ENCODE measurements at places on chromosomes 12 and 14.

- no peak for DNase-seq
These were observed 38.4 kb downstream of the IFNG start for GRCh38 chr12:68121143-68121542.

GRCh38 chr12:95836185-95836609, 22.6 kb upstream of the SNRPF start:
- DNase-seq, result no peak

GRCh38 chr14:21191809-21192446, 36.1 kb upstream of the OR5AU1 start:
- peak; percentile 23 for DNase-seq

DNA sequence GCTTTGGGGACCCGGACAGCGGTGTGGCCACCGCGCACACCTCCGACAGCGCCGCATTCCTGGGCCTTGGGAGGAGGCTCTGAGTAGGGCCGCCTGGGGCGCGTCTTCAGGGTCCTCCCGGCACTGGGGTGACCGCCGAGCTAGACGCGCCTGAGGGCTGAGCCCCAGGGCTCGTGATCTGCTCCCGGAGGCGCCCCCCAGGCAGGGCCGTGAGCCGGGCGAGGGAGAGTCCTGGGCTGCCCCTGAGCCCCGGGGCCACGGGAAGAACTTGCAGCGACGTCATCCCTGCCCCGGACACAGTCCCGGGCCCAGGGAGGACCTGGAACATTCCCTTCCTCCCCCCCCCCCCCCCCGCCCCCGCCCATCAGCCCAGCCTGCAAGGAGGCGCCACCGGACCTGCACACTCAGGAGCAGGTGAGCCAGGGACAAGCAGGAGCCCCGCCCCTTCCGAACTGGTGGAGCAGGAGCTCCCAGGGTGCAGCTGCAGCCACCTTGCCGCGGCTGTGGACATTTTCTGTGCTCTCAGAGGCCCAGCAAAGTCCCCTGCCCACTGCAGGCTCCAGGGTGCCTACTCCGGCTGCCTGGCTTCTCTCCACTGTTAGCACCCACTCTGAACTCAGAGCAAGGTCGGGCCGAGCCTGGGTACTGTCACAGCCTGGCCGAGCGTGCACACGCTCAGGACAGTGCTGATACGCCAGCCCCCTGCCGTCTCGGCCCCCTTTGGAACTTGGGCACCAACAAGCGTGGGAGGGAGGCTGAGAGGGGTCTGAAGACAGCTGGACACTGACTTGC, 50.7 kb downstream of the A2M start:
- DNase-seq, result no peak

DNA sequence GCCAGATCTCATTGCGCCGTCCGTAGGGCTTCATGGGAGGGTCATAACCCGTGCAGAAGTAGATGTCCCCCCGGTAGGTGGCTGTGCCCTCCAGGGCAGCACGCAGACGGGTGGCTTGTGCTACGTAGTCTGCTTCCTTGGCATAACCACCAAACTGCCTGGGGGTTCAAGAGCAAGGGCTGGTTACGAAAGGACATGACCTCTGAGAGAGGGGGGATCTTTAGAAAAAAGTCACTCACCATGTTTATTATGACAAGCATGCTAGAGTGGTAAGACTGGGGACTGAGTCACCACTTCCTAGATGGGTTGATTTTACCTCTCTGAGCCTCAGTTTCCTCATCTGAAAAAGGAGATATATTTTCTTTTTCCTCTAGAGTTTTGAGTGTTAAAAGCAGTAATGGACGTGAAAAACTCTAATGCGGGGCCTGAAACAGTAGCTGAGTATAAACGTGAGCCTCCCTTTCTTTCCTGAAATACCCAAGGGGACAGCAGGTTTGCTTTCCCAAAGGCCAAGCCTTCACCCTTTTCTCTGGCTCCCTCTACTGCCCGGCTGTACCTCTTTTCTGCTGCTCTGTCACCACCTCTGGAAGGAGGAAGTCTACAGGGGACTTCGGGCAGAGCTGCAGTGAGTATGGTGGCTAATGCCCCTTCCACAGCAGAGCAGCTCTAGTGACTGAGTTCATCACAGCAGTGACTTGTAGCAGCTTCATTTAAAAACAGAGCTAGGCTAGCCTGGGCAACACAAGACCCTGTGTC, 23.5 kb upstream of the GPRC5D start:
- DNase-seq, result no peak

DNA sequence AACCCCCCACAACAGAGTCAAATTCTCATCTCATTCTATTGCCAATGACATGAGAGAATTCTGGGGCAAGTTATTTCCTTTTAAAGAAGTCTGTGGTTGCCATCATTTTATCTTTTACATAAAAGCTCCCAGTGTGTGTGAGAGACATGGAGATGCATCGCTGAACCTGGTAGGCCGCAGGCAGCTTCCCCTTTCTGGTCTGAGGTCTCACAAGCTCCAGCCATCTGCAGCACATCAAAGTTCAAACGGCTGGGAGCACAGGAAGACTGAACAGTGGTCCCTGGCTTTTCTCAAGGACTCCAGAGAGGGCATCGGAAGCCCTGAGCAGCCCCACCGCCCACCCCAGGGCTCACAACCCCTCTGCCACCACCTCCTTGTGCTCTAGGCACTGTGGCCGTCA, 141.7 kb downstream of the RIMBP2 start:
- no peak for DNase-seq

GRCh38 chr14:80587096-80587724, 354.3 kb downstream of the CEP128 start:
- DNase-seq, result no peak

GRCh38 chr12:80702889-80703805, 4.3 kb upstream of the MYF6 start:
- no peak for DNase-seq

DNA sequence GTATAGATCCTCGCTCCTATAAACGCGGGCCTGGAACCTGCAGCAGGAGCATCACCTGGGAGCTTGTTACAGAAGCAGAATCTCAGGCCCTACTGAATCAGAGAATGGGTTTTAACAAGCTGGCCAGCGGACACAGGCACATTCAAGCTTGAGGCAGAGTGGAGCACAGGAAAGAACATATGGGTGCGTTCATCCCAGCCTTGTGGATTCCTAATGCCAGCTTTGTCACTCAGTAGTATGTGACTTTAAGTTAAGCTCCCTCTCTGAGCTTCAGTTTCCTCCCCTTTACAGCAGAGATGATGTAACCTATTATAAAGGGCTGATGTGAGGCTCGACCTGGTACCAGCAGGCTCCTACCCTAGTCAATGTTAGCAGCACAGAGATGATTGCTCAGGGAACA, 204.9 kb downstream of the ZFP36L1 start:
- no peak for DNase-seq

- no peak for DNase-seq
These were observed 8.3 kb upstream of the C14orf180 start for GRCh38 chr14:104571246-104571645.

DNA sequence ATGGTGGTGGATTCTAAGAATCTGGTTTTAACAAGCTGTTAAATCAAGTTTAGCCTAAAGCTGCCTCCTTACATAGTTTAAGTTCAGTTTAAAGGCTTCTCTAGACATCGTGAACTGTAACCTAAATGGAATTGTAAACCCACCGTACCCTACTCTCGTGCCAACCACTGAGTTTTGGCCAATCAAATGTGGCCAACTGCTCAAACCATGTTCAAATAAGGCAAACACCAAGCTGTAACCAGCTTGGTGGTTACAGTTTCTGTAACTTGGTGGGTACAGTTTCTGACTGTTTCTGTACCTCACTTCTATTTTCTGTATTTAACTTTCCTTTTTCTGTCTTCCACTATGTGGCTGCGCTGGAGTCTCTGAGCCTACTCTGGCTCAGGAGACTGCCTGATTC, 131.9 kb upstream of the DDHD1 start:
- no peak for DNase-seq

DNA sequence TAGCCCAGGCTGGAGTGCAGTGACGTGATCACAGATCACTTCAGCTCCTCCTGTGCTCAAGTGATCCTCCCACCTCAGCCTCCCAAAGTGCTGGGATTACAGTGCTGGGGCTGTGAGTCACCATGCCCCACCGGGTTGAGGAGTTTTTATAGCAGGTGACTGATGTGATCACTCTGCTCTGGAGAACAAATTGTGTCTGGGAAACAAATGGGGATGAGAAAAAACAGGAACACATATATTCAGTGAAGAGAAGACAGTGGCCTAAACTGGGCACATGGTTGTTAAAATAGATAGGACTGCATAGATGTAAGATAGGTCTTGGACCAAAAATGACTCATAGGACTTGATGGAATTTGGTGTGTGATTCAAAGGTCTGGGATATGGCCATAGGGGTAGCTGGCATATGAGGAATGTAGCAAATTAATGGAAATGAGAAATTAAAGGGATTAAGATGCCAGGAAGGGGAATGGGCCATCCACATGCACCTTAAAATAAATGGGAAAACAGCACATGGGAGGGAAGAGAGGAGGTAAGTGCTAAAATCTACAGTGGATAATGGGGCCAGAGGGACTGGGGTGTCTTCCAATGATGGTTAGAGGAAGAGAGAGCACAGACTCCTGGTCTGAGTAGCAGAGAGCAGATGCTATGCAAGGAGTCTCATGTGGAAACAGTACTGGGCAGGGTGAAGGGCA, 11.2 kb downstream of the BCAT1 start:
- no peak for DNase-seq

GRCh38 chr12:54641554-54641953, 6.6 kb downstream of the DCD start:
- no peak for DNase-seq

DNA sequence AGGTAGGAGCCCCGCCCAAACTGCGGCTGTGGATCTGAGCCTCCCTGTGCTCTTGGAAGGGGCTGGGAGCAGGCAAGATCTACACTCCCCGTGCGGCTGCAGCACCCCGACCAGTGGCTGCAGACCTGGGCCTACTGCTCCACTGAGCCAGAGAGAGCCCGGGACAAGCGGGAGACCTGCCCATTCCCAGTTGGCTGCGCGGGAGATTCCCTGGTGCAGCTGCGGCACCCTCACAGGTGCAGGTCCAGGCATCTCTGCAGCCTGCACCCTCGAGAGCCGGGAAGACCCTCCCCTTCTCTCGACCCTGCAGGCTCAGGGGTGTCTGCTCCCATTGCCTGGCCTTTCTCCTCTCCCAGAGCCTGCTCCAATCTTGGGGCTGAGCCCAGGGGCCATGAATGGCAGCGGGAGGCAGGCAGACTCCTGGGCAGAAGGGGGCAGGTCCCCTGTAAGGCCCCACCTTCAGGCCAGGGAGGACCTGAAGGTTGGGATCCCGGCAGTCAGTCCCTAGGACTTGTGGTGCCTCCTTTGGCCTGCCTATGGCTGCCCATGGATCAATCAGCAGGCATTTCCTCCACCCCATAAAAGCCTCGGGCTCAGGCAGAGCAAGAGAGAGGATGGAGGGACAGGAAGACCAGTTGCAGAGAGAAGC, 8.8 kb upstream of the A2M start:
- no peak for DNase-seq

DNA sequence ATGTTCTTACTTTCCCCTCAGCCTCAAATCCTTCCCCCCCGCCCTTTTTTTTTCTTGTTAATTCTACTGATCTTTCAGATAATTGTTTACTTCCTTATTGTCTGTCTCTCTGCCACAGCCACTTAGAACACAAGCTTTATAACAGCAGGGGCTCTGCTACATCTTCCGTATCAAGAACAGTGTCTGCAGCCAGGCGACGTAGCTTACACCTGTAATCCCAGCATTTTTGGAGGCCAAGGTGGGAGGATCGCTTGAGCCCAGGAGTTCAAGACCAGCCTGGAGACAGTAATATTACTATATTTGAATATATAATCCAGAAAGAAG, 5.4 kb downstream of the SOS2 start:
- no peak for DNase-seq

GRCh38 chr14:64812412-64812811, 67.3 kb downstream of the SPTB start:
- peak; percentile 11 for DNase-seq
